ENCODE measurements at places on chromosomes 5 and 9.
A peak's percentile ranks its signal among the peaks of the same experiment; 100 is the strongest.

GRCh38 chr5:99010294-99010693 lies 81.5 kb upstream of the CHD1 start:
- no peak for DNase-seq

- DNase-seq: no peak
Observed at GRCh38 chr9:24258626-24259025, 287.1 kb downstream of the IZUMO3 start.

GRCh38 chr5:156475182-156476157 lies 148.5 kb downstream of the SGCD start:
- peak; percentile 35 for DNase-seq

GRCh38 chr9:561427-561826 lies 280.1 kb upstream of the DMRT1 start:
- DNase-seq: no peak

- peak; percentile 51 for DNase-seq
Observed at GRCh38 chr5:69265931-69266330, 31.2 kb downstream of the CDK7 start.

- no peak for DNase-seq
Observed at GRCh38 chr5:68221488-68221887, 5.9 kb downstream of the PIK3R1 start.

- DNase-seq: peak; percentile 94
Observed at GRCh38 chr5:142740474-142741242, 29.5 kb upstream of the ARHGAP26 start.

DNA sequence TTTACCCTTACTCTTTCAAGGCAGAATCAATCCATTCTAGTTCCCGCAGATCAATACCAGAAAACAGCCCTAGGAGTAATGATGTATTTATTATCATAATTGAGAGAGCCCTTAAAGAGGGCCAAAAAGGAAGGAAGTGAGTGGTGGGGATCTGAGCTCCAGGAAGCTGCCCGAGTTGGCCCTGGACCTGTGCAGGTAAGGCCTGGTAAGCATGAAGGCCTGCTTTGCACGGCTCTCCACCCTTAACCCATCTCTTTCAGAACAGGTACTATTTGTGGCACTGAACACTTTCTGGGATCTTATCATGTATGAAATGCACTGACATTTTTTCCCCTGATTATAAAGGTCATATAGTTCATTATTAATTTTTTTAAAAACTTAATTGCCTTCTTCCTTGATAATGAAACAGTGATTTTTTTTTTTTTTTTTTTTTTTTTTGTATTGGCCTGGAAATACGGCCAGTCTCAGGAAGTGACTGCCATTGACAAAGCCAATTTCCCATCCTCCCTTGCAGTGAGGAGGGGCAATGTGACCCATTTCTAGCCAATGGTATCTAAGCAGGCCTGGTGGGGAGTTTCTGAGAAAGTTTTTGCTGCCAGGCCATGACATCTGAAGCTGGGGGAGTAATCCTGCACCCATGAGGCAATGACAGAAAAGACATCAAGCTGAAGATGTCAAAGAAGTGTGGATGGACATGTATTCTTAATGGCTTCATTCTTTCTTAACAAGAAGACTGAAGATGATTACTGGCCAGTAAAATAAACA lies 6.3 kb upstream of the MVB12B start:
- DNase-seq: no peak

GRCh38 chr5:157306081-157306480 lies 40.2 kb downstream of the CYFIP2 start:
- no peak for DNase-seq

GRCh38 chr9:19550009-19550408 lies 141.2 kb downstream of the ACER2 start:
- no peak for DNase-seq

DNA sequence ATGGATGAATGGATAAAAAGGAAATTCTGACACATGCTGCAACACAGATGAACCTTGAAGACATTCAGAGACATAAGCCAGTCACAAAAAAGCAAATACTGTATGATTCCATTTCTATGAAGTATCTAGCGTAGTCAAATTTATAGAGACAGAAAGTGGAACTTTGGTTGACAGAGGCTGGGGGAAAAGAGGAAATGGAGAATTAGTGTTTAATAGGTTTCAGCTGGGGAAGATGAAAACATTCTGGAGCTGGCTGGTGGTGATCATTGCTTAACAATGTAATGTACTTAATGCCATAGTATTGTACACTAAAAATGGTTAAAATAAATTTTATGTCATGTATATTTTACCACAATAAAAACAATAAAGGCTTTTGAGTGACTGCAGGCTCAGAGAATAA lies 24.2 kb downstream of the PPIC start:
- no peak for DNase-seq

GRCh38 chr9:137720571-137721110 lies 101.8 kb downstream of the EHMT1 start:
- no peak for DNase-seq

DNA sequence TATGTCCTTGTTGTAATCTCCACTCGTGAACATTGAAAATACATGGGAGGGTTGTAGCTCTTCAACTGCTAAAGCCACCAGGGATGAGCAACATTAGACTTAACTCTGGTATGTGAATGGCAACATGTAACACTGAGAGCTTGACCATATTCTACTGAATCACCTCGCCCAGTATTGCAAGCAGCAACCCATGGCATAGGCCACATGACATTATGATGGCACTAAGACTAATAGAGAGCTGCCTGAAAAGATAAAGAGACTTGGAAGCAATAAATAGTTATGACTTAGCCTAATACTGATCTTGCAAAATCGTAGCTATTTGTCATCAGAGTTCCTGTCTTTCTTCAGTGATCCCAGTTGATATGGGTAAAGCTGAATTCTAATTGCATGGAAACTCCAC lies 108.4 kb upstream of the NREP start:
- no peak for DNase-seq

GRCh38 chr9:89422151-89422975 lies 75.5 kb downstream of the SEMA4D start:
- no peak for DNase-seq

DNA sequence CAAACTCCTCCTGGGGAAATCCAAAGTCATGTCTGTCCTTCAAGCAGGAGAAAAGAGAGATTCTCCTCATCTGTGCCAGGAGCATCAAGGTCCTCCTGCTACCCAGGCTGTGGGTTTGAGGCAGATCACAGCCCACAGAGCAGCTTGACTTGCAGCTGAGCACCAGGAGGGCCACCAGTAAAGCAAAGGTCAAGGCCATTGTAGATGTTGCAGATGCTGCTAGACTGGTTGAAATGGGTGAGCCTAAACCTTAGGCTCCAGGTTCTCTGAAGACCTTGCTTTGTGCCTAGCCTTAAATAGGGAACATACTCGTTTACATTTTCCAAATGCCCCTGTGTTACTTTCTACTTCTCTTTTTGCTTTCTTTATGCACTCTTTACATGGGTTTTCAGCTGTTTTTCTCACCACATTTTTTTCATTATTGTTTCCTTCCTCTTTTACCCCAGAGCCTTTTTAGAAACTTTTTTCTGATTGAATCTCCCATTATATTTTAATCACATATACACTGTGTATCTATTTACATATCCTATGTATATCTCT lies at the start of gene IFNA2:
IFNA2 (minus strand) TSS at position 268 of the 540 bp plus-strand sequence; CDS start at position 199, 69 bp downstream.
- DNase-seq: no peak

DNA sequence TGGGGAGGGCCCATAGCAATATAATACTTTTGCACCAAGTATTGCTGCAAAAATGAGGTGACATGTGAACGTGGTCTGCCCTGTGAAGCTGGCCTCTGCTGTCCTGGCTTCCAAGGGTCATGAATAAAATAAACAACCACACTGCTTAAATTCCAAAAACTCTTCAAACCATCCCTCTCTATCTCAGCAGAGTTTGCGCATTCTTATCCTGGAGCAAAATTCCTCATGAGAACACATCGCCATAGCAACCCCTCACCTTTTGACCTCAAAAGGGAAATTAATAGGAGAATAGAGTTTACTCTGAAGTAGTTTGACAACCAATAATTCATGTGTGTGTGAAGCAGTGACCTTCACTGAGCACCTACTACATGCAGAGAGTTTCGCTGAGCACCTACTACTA lies 342.9 kb downstream of the SPOCK1 start:
- DNase-seq: no peak

DNA sequence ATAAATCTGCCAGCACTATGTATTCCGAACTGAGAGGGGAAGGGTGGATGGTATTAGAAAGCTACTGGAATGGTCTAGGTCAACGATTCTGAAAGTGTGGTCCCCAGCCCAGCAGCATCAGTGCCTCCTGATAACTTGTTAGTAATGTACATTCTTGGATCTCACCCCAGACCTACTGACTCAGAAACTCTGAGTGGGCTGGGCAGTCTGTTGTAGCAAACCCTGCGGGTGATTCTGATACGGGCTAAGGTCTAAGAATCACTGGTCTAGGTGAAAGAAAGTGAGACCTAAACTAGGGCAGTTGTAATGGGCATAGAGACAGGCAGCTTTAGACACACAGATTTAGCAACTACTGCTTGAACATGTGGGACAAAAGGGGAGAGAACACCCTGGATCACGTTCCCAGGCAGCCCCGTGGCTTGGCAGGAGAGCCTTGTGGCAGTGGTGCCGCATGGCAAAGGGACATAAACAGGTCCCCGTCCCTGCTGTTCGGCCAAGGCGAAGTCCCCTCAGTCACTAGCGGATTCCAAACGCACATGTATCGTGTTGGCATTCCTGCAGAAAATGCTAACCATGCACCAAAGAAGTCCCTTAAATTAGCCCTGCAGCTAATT lies 216.3 kb downstream of the TTLL11 start:
- DNase-seq: no peak

DNA sequence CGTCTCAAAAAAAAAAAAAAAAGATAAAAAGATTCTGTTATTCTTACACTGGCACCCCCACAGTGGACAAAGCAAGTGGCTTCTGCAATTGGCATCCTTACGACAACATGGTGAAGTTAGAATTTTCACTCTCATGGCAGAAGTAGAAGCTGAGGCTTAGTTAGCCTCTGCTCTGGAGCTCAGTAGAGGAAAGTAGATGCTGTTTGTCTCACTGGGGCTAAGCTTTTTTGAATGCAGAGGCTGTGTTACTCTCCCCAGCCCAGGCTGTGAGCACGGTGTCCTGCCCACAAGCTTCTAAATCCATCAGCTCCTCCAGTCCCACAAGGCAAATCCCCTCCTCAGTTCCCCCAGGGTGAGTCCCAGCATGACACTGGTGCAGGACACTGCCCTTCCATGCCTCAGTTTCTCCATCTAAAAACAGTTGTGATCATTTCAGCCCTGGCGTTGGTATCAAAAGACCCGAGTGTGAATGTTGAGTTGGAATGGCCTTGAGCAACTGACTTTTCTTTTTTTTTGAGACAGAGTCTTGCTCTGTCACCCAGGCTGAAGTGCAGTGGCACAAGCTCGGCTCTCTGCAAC lies 22.6 kb upstream of the PHF19 start:
- no peak for DNase-seq

- DNase-seq: no peak
Observed at GRCh38 chr9:92077888-92078287, 37.3 kb downstream of the SPTLC1 start.

- DNase-seq: no peak
Observed at GRCh38 chr5:179316982-179317381, 28.3 kb downstream of the ADAMTS2 start.

GRCh38 chr5:28710360-28710759 lies 1672.0 kb upstream of the CDH9 start:
- peak; percentile 42 for DNase-seq

GRCh38 chr5:158619083-158619788 lies 480.5 kb downstream of the EBF1 start:
- peak; percentile 30 for DNase-seq

Data from DMS53 (cell line).